ENCODE measurements at places on chromosomes 1 and 21.

DNA sequence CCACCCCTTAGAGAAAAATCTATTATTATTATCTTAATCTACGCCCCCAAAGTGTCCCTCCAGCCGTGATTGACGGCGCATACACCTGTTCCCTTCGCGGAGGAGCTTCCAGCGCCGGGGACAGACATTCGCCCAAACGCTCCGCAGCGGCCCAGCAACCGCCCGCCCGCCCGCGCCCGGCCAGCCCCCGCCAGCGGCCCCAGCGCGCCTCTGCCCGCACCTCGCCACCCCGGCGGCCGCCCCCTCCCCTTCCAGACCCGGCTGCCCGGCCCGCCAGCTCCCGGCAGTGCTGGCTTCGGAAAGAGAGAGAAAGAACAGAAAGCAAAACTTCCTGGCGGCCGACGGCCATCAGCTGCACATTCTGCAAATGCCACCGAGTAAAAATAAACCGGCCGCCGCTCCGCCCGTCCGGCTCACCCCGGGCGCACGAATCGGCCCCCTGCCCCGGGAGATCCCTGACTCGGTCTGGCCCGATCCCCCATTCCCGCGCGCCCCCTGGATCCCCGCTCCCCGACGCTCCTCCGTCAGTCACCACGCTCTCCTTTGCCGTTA, 1.6 kb downstream of the CASZ1 start:
- no peak for DNase-seq

DNA sequence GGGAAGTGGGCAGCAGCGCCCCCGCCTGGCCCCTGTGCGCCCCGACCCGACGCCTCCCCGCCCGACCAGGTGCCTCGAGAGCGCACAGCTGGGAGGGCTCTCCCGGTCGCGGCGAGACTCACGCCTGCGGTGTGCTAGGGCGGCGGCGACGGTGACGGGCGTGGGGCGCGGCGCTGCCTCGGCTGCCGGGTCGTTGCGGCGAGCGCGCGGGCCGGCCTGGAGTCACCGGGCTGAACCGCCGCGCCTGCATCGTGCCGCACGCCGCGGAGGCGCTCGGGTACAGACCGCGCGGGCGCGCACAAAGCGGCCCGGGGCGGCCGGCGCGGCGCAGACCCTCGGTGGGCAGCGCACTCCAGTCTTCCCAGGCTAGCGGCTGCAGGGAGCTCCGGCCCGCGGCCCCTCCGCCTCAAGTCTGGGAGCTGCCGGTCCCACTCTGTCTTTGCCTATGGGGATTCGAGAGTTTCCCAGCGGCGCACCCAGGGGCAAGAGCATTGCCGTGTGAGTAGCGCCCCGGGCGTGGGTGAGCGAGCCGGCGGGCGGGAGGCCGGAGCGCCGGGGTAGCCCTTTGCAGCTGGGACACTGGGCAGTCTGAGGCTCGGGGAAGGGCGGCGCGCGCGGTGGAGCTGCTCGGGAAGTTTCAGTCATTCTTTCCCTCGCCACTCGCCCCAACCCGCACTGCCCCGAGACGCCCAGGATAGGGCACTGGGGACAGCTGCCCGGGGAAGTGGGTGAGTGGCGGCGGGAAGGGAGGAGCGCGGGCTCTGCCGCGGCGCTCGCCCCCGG, at the start of gene SLC35F3:
SLC35F3 (plus strand) TSS at position 44 of the 783 bp plus-strand sequence.
- DNase-seq, result peak; percentile 67

DNA sequence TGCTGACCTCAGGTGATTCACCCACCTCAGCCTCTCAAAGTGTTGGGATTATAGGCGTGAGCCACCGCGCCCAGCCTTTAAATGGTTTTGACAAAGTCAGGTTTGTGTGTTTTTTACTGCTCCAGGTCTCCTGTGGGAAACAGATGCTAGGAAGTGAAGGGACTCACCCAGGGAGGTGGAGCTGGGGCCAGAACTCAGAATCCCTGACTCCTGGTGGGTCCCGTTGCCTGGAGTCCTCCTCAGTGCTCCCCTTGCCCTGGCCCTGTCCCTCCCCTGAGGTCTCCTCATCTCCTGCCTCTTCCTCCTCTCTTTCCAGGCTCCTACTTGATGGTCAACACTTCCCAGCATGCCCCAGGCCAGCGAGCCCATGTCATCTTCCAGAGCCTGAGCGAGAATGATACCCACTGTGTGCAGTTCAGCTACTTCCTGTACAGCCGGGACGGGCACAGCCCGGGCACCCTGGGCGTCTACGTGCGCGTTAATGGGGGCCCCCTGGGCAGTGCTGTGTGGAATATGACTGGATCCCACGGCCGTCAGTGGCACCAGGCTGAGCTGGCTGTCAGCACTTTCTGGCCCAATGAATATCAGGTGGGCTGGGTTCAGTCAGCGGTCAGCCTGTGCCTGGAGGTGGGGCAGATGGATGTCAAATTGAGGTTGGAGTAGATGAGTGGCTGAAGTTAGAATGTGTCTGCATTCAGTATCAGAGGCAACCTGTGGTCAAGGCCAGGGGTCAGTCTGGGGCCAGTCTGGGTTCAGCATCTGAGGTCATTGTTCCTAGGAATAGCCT, 22.1 kb downstream of the PTPRU start:
- no peak for DNase-seq

DNA sequence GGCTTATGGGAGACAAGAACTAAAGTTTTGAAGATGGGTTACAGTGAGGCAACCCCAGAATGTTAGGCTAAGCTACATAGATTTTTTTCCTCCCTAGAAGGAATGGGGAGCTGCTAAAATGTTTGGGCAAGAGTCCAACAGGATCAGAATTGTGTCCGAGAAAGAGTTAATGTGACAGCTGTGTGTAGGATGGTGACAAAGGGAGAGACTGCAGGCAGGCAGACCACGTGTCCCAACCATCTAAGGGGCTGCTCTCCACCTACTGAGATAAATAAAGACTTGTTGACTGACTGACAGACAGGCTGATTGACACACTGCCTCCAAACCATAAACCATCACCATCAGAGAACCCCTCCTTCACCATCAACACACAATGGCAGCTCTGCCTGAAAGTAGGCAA, 133.7 kb upstream of the CTTNBP2NL start:
- DNase-seq, result no peak

GRCh38 chr1:42675467-42675866, 6.8 kb upstream of the YBX1 start:
- no peak for DNase-seq

- no peak for DNase-seq
Measured at GRCh38 chr1:229848752-229849677, 218.0 kb upstream of the GALNT2 start.

- DNase-seq, result no peak
Measured at GRCh38 chr1:26556111-26556510, 26.6 kb downstream of the RPS6KA1 start.

- DNase-seq, result no peak
Measured at GRCh38 chr21:16978309-16978895, 534.4 kb upstream of the CXADR start.

DNA sequence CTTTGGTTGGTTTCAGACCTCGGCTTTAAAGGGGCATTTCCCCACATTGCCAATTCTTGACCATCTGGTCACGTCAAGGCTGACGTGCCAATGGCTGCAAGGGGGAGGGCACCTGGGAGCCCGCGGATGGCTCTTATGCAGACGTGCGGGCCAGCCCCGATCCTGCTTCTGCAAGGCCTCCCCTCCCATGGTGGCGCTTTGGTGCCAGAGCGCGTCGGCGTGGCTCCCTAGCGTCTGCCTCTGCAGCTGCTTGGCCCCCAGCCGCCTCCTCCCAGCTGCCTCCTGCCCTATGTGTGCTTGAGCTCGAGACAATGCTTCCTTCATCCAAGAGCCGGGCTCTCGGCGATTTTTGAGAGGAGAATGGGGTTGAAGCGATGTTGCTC, 29.1 kb downstream of the SKI start:
- no peak for DNase-seq

GRCh38 chr21:36539434-36540150, 59.7 kb upstream of the CLDN14 start:
- DNase-seq, result no peak

DNA sequence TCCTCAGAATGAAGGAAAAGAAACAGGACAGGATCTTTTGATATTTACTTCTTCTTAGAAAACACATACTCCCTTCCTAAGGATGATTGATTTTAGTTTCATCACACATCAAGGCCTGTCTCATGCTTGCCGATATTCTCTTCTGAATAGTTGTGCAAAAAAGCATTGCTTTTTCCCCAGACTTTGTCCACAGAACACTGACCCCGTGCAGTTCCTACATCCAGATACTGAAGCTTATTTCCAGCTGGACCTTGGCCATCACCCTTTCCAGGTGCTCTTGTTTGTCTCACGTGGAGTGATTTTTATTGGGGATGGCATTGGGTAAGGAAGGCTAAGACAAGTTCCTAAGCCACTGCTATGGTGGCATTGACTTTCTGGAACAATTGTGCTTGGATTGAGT, 197.3 kb upstream of the HOOK1 start:
- DNase-seq, result no peak

- DNase-seq, result no peak
Measured at GRCh38 chr1:242427519-242427918, 97.0 kb downstream of the PLD5 start.

GRCh38 chr1:239829535-239829934, 262.1 kb upstream of the FMN2 start:
- no peak for DNase-seq

GRCh38 chr21:41043014-41043413, 124.9 kb upstream of the BACE2 start:
- no peak for DNase-seq

- DNase-seq, result no peak
Measured at GRCh38 chr1:6591222-6591621, 11.4 kb downstream of the ZBTB48 start.

GRCh38 chr1:58670181-58670580, 29.7 kb downstream of the MYSM1 start:
- DNase-seq, result no peak

GRCh38 chr21:44571296-44571695, 2.2 kb upstream of the KRTAP10-4 start:
- no peak for DNase-seq

DNA sequence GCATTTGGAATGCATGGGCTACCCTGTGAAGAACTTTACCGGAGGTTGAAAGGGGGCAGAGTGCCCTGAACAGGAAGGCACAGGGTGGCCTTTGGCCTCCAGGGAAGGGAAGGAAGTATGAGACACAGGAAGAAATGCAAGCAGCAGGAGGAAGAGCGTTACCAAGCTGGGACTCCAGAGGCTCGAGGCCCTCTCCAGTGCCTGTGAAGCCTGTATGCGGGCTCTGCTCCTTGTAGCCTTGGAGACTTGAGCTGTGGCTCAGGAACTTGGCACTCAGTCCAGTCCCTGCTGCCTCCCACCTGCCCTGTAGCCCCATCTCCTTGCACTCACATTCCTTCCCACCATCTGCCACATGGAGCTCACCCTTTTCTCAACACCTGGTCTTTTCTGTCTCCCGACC, 33.5 kb upstream of the RNF19B start:
- no peak for DNase-seq

- DNase-seq, result no peak
Measured at GRCh38 chr1:192395895-192396294, 79.1 kb downstream of the RGS21 start.

- peak; percentile 24 for DNase-seq
Measured at GRCh38 chr1:117060441-117061317, 553 bp downstream of the TTF2 start.

- no peak for DNase-seq
Measured at GRCh38 chr1:175072099-175072951, 4.7 kb downstream of the TNN start.

- no peak for DNase-seq
Measured at GRCh38 chr1:47559944-47560695, 122.3 kb downstream of the FOXD2 start.

- no peak for DNase-seq
Measured at GRCh38 chr1:7455796-7456721, 315.0 kb upstream of the VAMP3 start.

GRCh38 chr1:235253219-235253962, 74.6 kb downstream of the ARID4B start:
- DNase-seq, result no peak

DNA sequence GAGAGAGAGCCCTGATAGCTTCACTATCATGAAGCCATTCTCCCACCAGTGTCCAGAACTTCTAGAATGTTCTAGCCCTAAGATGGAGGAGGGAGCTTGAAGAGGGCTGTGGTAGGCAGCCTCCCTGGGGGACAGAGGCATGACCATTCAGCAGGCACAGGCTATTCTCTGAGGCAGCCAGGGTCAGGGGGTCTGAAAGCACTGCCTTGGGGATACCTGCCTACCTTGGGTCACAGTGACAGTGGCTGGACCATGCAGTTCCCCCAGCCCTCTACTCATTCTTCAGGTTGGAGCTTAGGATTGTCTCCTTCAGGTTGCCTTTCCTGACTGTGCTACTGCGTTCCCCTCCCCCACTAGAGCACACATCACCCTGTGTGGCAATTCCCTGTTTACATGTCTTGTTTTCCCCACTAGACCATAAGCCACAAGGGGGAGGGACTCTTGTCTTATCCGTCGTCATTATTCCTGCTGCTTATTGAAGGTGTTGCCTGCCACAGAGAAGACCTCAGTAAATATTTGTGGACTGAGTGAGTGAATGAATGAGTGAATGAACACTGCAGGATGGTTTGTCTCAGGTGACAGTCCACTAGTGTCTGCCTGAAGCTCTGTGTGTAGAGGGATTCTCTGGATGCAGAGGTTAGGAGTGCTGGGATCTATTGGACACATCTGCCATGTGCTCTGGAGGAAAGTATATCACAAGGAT, 5.2 kb downstream of the ZDHHC18 start:
- no peak for DNase-seq

DNA sequence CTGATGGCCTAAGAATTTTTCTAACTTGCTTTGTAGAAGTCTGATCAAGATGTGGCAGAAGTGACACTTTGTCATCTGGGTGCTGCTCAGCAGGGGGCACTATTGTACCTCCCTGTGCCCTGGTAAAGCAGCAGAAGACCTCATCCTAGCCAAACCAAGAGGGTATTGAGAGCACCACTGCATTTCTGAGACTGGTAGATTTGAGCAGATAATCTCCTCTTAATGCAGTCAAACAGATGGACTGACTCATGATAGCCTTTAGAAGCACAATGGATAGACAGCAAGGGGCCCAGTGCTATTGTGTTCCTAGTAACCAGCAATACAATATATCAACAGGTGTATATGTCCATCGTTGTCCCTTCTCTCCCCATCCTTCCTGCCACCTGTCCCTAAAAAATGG, 5.7 kb downstream of the TPM3 start:
- peak; percentile 95 for DNase-seq

DNA sequence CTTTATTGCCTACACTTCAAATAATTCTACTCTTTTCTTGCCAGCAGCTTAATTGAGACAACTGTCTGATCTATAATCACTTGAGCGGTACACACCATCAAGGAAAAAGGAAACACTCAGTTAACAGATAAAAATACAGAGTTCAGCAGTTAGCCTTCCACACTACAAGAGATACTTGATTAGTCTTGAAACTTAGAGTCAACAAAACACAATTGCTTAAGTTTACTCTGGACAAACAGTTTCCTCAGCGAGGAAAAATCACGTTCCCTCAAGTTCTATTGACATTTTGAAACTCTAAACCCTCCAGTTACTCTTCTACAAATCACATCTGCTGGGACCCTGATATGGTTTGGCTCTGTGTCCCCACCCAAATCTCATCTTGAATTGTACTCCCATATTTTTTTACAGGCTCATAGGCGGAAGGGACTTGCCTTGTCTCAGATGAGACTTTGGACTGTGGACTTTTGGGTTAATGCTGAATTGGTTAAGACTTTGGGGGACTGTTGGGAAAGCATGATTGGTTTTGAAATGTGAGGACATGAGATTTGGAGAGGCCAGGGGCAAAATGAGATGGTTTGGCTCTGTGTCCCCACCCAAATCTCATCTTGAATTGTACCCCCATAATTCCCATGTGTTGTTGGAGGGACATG, 140.4 kb downstream of the CDC7 start:
- no peak for DNase-seq

Measured in D721Med (cell line).